ENCODE measurements at places on chromosomes 1 and 21.

GRCh38 chr1:56206391-56206790, 373.0 kb downstream of the PLPP3 start:
- no peak for DNase-seq

GRCh38 chr21:21547368-21547953, 549.3 kb downstream of the NCAM2 start:
- no peak for DNase-seq

DNA sequence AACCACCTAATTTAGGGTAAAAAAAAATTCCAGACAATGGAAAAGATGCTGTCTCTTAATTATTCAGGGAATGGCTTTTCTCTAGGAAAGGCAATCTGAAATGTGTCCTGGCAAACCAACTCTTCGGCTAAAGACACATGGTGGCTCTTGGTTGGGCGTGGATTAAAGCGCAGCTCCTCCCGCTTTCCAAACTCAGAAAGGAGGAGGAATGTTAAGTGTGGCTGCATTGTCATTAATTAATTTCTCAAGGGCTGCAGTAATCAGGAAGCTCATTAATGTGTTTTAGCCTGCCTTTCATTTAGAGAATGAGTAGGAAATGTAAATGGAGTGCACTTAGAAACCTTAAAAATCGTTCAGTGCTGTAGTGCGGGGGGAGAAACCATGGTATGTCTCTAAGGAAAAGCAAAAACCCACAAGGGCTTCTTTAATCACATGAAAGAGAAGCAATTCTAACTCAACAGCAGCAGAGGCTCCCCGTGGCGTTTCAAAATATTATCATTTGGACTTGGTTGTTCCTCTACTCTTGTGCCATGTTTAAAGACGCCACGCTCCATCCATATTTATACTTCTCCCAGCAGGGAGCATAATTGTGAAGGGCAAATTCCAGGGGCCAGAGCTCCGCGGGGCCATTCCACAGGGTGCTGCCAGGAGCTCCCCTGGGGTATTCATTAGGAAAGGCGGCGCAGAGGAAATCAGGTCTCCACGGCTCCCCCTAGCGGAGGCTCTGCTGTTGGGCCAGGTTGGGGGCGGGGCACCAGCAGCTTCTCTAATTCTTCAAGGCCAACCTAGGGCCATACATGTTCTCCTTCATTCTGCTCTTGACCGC, 91.9 kb upstream of the SSX2IP start:
- DNase-seq, result peak; percentile 43

DNA sequence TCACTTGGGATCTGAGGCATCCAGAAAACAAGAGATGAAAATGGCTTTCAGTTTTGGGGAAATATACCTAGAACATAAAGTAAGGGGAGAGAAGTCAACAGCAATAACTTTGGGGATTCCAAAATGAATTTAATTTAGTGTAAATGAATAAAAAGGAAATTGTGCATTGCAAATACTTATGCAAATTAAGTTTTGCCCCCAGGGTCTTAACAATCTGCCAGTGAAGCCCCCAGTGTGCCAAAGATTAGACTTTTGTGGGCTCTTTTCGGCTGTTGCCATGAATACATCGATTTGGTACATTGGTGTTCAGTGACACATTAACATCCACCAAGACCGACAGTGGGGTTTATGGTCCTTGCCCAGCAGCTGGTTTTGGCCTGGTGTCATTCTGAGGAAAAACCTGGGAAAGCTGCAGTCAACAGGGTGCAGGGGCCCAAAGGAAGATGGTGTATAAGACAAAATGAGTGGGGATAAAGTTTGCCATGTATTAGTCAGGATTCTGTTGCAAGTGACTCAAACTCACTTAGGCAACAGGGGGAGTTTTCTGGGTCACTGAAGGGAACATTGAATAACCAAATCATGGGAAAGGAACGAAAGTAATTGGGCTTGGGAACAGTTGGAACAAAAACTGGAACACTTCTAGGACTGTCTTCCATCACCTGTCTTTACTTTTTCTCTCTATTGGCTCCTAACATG, 30.2 kb upstream of the IGSF3 start:
- no peak for DNase-seq

GRCh38 chr1:242530761-242531160, 6.3 kb upstream of the PLD5 start:
- peak; percentile 61 for DNase-seq

DNA sequence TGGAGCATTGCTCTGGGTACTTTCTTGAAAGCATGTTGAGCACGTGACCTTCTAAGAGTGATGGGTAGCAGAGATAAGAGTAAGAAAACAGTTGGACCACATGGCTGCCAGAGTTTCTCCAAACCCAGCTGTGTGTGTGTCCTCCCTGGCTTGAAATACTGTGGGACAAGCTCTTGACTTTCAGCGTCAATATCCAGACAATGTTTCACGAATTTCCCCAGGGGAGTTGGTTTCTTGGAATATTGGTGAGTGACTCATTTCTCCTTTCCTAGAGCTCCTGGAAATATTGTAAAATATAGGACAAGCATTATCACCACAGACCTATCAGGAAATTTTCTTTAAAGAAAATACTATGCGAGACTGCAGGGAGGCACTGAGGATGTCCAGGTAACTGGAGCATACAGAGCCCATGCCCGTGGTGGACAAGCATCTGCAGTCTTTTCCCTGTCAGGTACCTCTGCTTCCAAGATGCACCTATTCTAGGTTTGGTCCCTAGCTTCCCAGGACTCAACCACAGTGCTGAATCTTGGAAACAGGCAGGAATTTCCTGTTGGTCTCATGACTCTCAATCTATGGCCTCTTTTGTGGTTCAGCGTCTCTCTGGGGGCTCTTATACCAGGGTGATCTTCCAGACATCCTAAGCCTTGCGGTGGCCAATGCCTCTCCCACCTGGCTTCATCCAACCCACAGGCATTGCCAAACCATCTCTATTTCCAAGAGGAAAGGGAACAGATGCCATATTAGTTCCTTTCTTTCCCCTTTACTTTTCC, 67.4 kb downstream of the KCNJ6 start:
- no peak for DNase-seq

- DNase-seq, result peak; percentile 69
These were observed 14.0 kb upstream of the CDA start for GRCh38 chr1:20574686-20575540.

DNA sequence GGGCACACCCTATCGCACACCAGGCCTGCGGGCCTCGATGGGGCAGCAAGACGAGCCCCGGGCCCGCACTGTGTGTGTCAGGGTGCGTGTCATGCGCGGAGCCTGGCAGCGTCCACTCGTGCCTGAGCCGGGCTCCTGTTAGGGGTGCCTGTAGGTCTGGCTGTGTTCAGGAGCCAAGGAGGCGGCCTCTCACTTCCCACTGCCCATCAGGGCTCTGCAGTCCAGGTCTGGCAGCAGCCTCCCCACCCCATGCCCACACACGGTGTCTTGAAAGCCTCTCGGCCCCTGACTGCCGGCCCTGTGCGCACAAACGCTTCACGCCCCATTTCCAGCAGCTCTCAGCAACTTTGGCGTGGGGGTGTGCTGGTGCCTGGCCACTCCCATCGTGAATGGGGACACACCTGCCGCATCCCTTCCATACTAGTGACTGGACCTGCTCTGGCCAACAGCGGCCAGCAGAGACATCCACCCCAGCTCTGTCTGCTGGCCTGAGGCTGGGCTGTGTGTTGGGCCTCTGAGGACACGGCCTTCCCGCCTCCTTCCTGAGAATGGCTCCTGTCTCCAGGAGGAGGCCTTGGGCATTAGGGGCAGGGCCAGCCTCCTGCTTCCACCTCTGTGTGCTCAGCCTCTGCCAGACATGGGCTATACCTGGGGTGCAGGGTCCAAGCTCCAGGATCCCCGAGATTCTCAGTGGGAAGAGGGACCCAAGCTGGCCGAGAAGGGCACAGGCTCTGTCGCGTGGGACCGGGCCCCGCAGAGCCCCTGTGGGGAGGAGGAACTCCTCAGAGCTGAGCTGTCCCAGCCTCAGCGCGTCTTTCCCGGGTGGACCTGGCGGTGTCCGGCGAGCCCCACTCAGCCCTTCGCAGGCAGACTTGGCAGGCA, 41.8 kb upstream of the ACTRT2 start:
- DNase-seq, result no peak

DNA sequence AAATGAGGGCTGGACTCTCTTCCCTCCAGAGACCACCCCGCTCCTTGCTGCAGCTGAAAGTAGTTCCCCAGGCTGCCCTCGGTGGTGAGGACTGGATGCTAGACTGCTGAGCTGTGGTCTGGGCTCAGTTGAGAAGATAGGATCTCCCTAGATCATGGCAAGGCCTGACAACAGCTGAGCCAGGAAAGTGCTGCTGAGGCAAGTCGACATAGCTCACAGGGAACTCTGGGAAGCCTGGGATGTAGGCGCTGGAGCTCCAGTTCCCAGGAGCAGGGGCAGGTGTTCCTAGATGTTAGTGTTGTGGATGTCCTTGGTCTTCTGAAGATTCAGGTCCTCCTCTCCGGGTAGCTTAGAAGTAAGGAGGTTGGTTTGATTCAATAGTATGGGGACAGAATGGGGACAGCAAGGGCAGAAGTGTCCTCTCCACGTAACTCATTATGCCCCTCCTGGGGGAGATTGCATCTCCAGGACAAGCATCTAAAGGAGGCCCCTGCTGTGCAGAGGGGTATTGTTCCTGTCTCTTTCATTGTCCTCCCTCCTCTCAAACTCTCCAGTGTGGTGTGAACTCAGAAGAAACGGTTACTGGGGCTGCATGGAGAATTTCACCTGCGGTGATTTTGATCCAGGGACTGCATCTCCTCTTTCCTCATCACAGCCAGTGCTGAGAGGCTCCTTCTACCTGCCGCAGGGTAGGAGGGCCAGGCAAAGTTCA, 3.7 kb downstream of the CYB561D1 start:
- no peak for DNase-seq

Data from amniotic epithelial cell (primary cell).